ENCODE measurements at places on chromosomes 13 and 19.

GRCh38 chr13:33870046-33870668 lies 52.2 kb downstream of the RFC3 start:
- no peak for DNase-seq

GRCh38 chr19:3404324-3405260 lies 38.2 kb downstream of the NFIC start:
- DNase-seq, result peak; percentile 13

GRCh38 chr13:106522898-106523525 lies 12.4 kb downstream of the EFNB2 start:
- DNase-seq, result no peak

DNA sequence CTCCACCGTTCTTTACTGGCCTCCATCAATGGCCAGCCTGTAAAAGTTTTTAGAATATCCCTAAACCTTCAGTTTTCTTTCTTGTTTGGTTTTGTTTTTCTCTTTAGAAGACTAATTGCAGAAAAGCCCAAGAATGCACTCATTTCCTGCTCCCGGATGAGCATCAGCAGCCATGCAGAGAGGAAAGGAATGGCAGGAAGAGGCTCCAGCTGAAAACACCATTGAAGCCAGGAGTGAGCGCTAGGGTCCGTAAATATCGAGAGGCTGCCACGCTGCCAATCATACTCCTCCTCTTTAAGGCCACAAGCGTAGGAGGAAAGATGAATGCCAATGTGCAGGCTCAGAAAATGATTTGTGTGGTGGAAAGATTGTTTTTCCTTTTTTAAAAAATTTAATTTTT lies 57.4 kb upstream of the UBE2L5 start:
- peak; percentile 68 for DNase-seq

DNA sequence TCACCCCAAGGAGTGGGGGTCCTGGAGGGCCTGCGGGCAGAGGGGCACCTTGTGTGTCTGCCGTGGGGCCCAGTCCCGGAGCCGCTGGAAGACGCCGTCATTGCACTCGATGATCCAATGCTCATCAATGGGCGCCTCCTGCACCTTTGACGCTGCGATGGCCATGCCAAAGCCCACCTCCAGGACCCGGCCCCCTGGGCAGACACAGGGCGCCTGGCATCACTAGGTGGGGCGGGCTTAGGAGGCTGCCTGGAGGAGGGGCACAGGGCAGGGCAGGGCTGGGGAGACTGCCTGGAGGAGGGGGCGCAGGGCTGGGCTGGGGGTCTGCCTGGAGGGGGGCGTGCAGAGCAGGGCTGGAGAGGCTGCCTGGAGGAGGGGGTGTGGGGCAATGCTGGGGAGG lies 1.6 kb downstream of the GAMT start:
- no peak for DNase-seq

GRCh38 chr19:55169136-55169535 lies 2.7 kb upstream of the DNAAF3 start:
- DNase-seq, result no peak

DNA sequence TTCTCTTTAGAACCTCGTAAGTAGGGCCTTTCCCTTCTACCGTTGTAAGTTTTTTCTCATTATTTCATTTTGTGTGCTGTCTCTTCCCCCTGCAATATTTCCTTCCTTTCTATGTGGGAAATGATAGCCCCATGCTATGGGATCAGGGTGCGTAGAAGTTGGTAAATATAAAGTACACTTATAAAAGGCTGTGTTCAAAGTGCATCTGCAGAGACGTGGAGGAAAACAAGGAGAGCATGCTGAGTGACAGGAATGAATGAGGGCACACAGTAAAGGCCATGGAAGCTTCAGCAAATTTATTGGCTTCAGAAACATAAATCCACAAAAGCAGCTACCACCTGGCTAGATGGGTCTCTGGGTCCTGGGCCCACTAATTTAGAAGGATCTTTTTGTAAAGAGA lies 21.6 kb upstream of the SPRY2 start:
- DNase-seq, result no peak

- DNase-seq, result no peak
Measured at GRCh38 chr13:64993514-64994164, 2236.5 kb downstream of the PCDH9 start.
